ENCODE measurements at places on chromosomes 12 and 14.

- no peak for DNase-seq
- no peaks in the 10 kb centered on the region for H3K27me3 ChIP-seq
- no peaks in the 10 kb centered on the region for H3K36me3 ChIP-seq
- H3K27ac ChIP-seq = no peak overlapping the region
- H3K4me1 ChIP-seq = no peaks in the 10 kb centered on the region
- no peak overlapping the region for H3K4me3 ChIP-seq
These were observed 2.7 kb downstream of the ASPG start for GRCh38 chr14:104087981-104088850.

GRCh38 chr14:81427348-81428058 lies 27.4 kb upstream of the STON2 start:
- H3K27me3 ChIP-seq = peaks cover 49% of the 10 kb centered on the region
- peaks cover 3% of the 10 kb centered on the region for H3K36me3 ChIP-seq
- no peak overlapping the region for H3K27ac ChIP-seq
- H3K4me3 ChIP-seq = no peak overlapping the region
- no peaks in the 10 kb centered on the region for H3K4me1 ChIP-seq
- no peak for DNase-seq

DNA sequence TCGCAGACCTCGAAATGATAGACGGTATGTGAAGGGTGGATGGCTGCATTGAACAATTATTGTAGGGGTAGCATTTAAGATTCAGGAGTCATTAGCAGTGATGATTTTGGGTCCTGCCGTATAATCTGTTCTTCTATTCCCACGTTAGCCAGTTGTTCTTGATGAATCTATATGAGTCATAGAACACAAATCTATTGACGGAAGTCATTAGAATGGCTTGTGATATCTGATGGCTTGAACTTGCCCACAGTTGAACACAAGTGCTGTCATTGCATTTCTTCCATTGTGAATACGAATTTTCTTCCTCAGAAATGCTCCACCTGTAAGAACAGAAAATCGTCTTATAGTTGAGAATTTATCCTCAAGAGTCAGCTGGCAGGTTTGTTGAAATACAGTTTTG lies 1.9 kb downstream of the SRSF5 start:
- peak overlapping the region; percentile 100 for H3K4me3 ChIP-seq
- DNase-seq = no peak
- no peaks in the 10 kb centered on the region for H3K27me3 ChIP-seq

DNA sequence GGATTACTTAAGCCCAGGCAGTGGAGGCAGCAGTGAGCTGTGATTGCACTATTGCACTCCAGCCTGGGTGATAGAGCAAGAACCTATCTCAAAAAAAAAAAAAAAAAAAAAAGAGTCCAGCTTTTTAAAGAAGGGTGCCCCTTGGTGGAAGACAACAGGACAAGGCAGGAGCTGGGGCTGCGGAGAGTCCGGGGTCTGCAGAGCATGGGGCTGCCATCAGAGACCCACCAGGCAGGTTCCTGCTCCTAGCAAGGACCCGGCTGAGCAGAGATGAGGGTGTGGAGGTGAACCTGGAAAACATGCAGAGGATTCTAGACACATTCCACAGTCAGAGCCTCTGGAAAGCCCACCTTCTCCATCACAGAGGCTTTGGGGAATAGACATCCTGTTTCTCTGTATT lies 21.0 kb upstream of the CIPC start:
- H3K4me3 ChIP-seq = no peak overlapping the region
- H3K27ac ChIP-seq = no peak overlapping the region
- H3K4me1 ChIP-seq = no peaks in the 10 kb centered on the region
- H3K36me3 ChIP-seq = no peaks in the 10 kb centered on the region

GRCh38 chr12:52497975-52498374 lies 4.9 kb upstream of the KRT6A start:
- H3K36me3 ChIP-seq = no peaks in the 10 kb centered on the region
- peaks cover 66% of the 10 kb centered on the region for H3K27me3 ChIP-seq
- no peak overlapping the region for H3K27ac ChIP-seq

GRCh38 chr14:64758025-64758521 lies 53.8 kb downstream of the PLEKHG3 start:
- peak; percentile 44 for DNase-seq
- peaks cover 78% of the 10 kb centered on the region for H3K4me1 ChIP-seq
- H3K27ac ChIP-seq = peak overlapping the region; percentile 96
- H3K36me3 ChIP-seq = peaks cover 8% of the 10 kb centered on the region
- H3K4me3 ChIP-seq = peak overlapping the region; percentile 40

All from effector memory CD8-positive, alpha-beta T cell (primary cell).